ENCODE measurements at places on chromosomes 1 and 21. TPM values are rescaled to one million over a fixed set of nuclear protein-coding genes. Genes with fewer than 3 reads are reported as not detected.

The DMRTB1 gene
- polyA plus RNA-seq: not detected

The SAMD13 gene
- 6.1 TPM for polyA plus RNA-seq

The FLVCR1 gene
- polyA plus RNA-seq: 22.2 TPM

The SELL gene
- polyA plus RNA-seq: 3.7 TPM

The BARHL2 gene
- polyA plus RNA-seq: 3.7 TPM

Measured in spinal cord (tissue), 10 donors.